Activated T-helper 1 cell treated with anti-CD3 and anti-CD28 coated beads, Interleukin-2, amount 50 U/mL, for 16 hours (primary cell): ENCODE measurements at places on chromosomes 1 and 21.
A peak's percentile ranks its signal among the peaks of the same experiment; 100 is the strongest.

- DNase-seq: no peak
Observed at GRCh38 chr1:191870490-191870889, 287.8 kb upstream of the RGS18 start.

DNA sequence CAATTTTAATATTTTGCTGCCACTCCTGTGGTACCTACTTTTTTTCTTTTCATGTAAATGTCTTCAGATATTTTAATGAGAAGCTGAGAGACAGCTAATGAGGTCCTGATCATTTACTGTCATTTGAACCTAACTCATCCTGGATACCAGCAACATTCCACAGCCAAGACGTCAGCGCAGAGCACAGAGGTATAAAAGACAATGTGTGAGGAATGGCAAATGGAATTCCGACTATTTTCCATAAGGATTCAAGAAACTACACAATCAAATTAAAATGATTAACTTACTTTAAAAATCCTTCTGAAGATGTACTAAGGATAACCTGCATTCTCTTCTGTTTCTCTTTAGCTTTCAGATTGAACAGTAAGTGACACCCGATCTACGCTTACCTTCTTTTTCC lies 38.8 kb downstream of the HEATR1 start:
- no peak for DNase-seq

- no peak for DNase-seq
Observed at GRCh38 chr1:78678324-78678723, 28.7 kb downstream of the IFI44 start.

GRCh38 chr1:225471109-225471452 lies 43.2 kb upstream of the LBR start:
- no peak for DNase-seq

- no peak for DNase-seq
Observed at GRCh38 chr21:42097860-42098454, 26.8 kb downstream of the UMODL1 start.

DNA sequence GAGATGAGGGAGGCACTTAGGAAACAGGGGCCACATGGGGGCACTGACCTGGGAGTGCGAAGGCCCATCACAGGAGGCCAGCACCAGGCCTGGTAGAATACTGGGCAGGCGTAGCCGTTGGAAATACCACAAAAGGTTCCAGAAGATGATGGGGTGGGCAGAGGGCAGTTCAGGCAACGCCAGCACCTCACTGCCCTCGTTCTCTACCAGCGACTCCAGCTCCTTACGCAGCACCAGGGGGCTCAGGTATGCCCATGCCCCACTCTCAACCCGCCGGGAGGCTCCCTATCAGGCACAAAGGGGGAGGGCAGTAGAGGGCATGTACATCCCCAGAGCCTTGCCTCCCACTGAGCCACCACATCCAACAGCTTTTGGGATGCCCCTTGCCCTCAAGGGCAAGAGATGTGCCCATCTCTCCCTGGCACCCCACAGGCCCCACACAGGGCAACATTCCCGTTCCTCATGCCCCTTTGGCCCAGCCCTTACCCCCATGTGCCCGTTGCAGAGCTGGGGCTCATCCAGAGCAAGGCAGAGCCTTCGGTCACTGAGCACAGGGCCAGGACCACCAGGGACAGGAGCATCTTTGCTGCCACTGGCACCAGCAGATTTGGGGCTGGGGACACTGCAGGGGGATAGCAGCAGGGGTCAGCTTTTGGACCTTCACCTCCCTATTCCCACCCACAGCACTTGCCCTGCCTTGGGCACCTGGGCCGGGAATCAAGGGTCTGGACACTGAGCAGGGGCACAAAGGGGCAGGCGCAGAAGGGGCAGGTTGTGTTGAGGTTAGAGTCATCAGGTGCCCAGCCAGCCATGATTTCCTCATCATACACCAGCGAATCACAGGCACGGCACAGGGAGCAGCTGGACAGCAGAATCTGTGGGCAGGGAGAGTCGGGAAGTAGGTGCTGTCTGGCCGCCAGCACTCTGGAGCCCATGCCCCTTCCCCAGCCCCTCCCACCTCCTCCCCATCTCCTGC lies 9.7 kb upstream of the GATAD2B start:
- DNase-seq: no peak

DNA sequence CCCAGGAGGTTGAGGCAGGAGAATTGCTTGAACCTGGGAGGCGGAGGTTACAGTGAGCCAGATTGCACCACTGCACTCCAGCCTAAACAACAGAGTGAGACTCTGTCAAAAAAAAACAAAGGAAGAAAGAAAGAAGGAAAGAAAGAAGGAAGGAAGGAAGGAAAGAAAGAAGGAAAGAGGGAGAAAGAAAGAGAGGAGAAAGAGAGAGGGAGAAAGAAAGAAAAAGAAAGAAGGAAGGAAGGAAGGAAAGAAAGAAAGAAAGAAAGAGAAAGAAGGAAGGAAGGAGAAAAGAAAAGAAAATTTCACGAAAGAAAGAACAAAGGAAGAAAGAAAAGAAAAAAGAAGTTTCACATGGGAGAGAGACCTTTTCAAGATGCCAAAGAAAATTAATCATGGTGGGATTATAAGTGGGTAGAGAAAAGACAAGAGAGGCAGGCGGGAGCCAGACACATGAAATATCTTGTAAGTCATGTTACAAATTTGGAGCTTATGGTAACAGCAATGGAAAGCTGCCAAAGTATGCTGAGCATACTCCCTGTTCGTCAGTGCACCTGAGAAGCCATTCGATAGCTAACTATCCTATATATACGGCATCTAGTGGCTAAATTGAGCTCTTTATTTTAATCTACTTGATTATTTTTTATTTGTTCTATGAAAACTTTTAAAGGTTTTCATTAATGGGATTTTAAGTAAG lies 41.3 kb upstream of the TNFSF4 start:
- no peak for DNase-seq

DNA sequence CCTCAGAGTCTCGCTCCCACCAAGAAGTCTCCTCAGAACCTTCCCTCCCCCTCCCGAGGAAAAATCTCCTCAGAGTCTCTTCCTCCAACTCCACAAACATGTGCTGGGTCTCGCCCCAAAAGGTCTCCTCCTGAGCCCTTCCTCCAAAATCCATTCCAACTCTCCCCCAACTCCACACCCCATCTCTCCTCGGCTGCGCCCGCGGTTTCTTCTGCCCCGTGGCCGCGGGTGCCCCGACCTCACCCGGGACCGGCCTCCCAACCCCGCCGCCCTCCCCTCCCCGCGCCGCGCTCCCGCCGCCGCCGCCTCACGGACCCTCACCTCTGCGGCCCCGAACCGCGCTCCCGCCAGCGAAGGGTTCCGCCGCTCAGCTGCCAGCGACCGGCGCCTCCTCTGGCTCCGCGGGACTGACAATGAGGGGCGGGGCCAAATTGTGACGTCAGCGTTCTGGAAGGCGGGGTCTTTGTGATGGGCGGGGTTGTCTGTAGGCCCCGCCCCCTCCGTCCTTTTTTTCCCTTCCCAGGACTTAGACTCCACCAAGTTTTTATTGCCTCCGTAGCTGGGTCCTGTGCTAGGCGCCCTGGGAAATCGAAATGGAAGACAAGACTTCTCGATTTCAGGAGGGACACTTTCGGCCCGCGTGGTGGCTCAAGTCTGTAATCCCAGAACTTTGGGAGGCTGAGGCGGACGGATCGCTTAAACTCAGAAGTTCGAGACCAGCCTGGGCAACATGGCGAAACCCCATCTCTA lies at the start of gene LUZP1:
TSS of gene LUZP1 (minus strand) at position 412 of the 750 bp plus-strand sequence.
- peak; percentile 84 for DNase-seq

DNA sequence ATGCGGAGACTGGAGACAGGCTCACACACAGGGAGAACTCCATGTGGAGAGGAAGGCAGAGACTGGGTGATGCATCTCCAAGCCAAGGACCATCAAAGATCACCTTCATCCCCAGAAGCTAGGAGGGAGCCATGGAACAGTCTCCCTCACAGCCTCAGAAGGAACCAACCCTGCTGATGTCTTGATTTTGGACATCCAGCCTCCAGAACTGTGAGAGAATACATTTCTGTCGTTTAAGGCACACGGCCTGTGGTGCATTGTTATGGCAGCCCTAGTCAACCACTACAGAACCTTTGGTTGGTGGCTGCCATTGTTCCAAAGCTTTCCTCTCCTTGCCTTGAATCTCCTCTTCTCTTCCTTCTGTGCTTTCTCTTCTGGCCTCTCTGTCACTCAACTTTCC lies 64.0 kb downstream of the BACH1 start:
- no peak for DNase-seq

DNA sequence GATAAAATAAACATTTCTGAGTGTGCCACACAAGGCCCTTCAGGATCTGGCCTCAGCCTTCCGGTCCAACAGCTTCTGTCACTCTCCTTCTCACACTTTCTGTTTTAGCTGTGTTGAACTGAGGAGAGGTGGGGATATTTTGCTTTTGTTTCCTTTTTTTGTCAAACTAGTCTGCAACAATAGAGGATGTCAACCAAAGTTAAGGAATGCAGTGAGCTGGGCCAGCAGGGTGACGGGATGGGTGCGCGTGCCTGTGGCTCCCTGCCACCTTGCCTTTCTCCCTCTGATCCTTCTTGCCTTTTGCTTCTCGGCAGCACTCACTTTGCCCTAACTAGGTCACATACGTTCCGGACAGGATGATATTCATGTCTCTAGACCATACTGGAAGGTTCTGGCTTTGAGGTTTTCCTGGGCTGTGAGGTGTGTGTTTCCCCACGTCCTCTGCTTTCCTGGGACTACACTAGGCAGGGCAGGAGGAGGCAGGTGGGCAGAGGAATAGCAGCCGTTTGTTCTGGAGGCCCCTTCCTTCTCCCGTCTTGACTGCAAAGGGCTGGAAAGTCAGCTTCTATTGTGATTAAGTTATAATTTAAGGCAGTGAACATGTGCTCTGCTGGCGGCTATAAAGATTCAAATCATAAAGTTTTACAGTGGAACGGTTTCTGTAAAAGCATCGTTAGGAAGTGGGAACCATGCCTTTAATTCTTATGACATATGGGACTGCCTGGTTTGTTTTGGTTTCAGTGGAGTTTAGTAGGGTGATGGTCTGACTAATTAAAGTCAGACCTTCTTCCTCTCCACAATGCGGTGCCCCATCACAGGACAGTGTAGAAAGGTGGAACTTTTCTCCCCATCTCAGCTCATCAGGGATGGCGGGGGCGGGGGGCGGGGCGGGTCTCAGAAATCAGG lies 67.8 kb downstream of the RNF220 start:
- no peak for DNase-seq

DNA sequence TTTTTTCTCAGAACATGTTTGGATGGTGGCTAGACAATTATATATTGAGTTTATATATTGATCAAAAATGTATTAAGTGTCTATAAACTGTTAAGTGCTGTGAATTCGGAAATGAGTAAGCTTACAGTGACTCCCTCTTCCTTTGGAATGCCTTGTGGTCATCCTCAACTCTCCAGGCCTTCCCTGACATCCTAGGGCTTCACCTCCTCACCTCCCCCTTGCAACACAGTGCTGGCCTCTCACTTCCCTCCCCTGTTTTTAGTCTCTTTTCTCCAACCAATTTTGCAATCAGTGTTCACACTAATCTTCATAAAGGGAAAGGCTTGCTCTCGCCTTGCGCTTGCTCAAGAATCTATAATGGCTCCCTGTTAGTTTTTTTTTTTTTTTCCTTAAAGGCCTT lies 95.1 kb upstream of the C1orf21 start:
- no peak for DNase-seq

- DNase-seq: no peak
Observed at GRCh38 chr1:147142886-147143285, 29.4 kb downstream of the PRKAB2 start.

DNA sequence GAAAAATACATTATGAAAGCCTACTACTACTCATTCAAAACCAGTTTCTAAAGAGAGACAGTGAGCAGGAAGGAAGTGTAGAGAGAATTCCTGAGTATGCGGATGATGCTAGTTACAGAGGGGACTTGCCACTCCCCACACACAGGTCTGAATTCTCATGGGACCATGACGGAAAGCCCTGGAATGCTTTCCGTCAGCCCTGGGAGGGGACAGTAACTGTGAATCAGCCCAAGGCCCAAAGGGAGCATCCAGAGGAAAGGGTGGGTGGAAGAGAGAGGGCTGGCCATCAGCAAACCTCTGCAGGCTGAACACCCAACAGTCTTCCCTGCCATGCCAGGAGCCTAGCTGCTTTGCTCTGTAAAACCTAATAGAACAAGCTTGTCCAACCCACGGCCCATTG lies 36.4 kb downstream of the RCSD1 start:
- no peak for DNase-seq

DNA sequence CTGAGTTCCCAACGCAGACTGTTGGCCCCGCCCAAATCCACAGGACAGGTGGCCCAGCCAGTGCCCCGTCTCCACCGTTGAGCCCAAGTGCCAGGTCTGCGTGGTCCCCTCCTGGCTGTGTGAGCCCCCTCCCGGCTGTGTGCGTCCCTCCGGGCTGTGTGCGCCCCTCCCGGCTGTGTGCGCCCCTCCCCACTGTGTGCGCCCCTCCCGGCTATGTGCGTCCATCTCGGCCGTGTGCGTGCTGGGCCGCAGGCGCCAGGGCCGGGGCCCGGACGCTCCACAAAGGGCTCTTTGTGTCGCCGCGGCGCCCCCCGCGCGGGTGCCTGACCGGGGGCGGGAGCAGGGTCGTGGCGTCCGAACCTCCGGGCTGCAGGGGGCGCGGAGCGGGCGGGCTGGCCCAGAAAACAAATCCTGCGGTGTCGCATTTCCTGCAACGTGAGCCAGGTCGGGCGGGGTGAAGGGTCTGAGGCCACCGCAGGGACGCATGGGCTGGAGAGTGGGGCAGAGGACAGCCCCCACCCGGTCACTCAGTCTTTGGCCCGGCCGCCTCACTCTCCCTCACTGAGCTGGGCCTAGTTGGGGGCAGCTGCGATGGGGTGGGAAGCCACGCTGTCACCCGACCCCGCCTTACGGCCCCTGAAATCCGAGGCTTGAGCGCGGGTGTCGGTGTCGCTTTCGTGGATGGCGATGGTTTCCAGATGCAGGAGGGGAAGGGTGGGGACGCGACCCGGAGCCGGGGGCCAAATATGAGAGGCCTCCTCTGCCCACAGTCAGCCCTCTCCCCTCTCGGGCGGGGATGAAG lies 18.8 kb downstream of the TNFRSF25 start:
- DNase-seq: no peak

DNA sequence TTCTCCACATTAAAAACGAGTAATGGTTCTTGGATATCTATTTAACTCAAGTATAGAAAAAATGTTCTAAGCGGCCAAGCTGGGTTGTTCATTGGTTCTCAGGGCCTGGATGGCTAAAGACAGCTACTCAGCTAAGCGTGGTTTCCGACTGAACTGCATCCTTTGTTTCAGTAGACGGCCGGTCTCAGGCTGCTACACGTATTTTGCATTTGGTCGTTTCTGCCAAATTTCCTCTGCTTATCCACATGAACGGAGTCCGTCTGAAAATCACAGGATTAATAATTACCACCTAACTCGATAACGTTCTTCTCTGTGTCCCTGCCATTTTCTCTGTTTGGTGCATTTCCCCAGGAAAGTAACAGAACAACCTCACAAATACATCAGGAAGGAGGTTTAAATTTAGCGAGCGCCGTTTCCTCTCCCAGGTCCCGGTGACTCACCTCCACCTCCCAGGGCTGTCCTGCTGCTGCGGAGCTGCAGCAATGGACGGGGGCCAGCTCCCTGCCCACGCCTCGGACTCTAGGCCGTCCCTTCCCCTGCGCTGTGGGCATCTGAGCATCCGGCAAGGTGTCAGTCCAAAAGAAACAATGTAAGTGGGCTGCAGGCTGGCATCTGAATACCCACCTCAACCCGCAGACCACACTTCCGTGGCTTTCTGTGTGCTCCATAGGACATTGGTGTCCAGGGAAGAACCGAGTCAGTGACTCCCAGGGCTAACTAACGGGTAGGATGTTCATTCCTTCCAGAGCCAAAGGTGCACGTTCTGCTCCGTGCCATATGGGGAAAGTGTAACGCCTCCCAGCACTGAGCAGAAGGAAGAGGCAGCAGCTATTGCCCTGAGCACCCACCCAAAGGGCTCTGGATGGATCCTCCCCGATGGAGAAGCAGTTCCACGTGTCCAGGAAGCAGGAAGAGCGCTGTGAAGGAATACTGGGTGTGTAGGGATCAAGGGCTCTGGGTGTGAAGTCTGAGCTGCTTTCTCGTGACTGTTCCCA lies 4.1 kb upstream of the GABRD start:
- DNase-seq: no peak

GRCh38 chr1:43766818-43767525 lies 59.6 kb downstream of the ST3GAL3 start:
- no peak for DNase-seq
